ENCODE measurements at places on chromosomes 11 and 22.

- DNase-seq, result no peak
These were observed 969.3 kb upstream of the CCDC90B start for GRCh38 chr11:84255483-84255882.

DNA sequence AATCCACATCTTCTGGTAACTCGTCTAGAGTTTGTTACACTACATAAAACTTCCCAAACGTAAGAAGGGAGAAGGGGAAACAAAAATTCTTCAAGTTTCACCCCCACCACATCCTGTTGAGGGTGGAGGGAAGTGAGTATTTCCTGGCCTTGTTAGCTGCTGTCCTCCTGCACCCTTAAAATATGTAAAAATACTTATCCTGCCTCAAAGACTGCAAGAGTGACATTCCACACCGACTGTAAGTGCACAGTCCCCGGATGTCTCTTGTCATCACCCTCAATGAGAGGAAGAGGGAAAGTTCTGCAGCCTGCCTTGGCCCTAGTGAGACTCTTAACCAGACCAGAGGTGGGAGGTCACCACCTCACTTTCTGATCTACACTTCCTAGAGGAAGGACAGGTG lies 3.3 kb downstream of the TMEM121B start:
- DNase-seq, result no peak

GRCh38 chr22:24810043-24810749 lies 4.2 kb downstream of the SGSM1 start:
- DNase-seq, result no peak

- no peak for DNase-seq
These were observed 120.8 kb upstream of the APOA1 start for GRCh38 chr11:116958246-116958645.

DNA sequence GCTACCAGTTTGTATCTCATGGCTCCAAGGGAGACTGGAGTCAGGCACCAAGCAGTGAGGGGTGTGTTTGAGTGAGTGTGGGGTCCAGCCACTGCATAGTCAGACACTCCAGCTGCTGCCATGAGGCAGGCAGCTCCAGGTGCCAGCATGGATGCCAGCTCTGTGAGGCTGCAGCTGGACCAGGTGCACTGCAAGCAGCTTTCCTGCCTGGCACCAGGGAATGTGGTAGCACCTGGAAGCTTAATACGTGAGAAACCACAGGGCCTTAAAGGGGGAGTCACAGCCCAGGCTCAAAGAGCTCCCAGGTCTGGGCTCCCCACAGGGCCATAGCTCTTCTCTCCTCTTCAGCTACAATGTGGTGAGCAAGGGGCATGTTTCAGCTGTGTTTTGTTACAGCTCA lies 817.8 kb upstream of the LUZP2 start:
- DNase-seq, result no peak
